ENCODE measurements at places on chromosomes 16 and 17.

GRCh38 chr16:20768121-20768520 is 4.3 kb downstream of the ACSM3 start:
- no peak for DNase-seq

DNA sequence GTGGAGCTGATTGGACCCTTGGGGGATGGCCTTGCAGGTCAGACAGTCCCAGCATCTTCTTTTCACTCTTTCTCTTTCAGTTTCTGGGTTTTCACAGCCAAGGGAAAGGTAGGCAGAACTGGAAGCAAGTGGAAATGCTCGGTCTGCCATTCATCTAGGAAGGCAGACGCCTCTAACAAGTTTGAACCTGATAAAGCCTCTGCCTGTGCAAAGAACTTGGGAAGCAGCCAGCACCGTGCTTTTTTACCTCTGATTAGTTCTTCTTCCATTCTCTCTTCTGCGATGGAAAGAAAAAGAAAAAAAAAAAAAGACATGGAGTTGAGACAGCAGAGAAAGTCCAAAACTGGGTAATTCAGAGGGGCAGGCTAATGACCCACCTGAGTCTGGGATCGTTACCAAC is 997.8 kb upstream of the EEF2KMT start:
- DNase-seq: no peak

- DNase-seq: no peak
Observed at GRCh38 chr17:81037798-81038733, 3.1 kb downstream of the BAIAP2 start.

- no peak for DNase-seq
Observed at GRCh38 chr16:5056352-5056751, 9.4 kb downstream of the C16orf89 start.

DNA sequence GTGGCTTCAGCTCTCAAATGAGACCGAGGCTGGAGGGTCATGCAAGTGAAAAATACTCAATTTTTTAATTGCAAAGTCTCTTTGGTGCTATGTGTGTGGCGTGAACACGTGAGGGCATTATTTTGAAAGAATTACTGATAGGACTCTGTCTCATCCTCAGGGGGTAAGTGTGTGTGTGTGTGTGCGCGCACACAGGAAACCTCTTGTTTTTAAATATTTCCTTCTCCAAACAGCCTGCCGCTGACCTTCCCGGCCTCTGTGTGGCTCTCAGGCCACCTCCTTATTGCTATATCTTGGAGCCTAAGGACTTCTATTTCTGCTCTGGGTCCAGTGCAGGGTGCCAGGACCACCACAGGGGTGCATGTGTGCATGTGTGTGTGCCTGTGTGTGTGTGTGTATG is 99.7 kb downstream of the CMIP start:
- no peak for DNase-seq

DNA sequence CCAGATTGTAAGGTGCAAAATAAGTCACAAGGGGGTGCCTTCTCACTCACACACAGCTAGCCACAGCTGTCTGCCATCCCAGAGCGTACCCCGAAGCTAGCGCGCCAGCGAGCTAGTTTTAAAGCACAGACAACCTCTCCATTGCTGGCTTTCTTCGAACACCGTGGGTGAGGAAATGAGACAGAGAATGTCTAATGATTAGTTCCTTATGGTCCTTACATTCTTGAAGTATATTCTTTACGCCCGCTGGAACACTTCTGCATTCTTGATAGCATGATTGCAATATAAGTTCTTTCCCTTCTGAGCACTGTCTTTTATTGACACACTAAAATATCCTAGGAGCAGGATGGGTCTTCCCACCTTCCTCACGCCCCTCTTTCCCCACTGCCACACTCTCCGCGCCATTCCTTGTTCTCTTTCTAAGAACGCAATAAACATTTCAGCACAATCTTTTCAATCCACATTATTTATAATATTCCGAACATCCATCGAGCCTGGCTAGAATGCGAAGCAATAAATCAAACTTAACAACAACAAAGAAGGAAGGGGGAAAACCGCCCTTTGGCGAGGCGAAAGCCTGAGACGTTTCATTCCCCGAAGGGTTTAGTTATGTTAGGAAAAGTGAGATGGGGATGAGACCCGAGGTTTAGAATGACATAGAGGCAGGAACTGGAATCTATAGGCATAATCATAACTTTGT is 251.3 kb downstream of the NTN1 start:
- no peak for DNase-seq

DNA sequence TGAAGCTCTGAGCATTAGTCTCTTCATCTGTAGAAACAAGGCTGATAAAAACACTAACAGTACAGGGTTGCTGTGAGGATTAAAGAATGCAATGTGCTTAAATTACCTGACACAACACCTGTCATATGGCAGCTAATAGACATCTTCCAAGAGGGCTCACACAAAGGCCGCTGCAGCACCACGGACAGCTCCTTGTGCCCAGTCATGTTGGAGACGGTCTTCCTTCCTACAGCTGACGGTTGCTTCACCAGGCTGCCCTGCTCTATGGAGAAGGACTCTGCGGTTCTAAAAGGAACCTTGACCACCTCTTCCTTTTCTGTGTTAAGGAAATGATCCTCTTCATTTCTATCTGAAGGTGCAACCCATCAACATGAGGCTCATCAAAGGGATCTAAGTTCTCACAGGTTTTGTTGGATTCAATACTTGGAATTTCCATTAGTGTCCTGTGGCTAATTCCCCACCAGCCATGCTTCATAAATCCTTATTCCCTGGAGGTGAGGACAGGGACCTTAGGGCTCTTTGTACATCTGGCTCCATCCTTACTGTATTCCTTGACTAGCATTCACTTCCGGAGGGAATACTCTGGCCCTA is 138.9 kb upstream of the CES5A start:
- no peak for DNase-seq
